ENCODE measurements at places on chromosomes 7 and 10. TPM values are rescaled to one million over a fixed set of nuclear protein-coding genes. Genes with fewer than 3 reads are reported as not detected.

ARHGEF5 gene
- total RNA-seq, result 1.4 TPM

GIGYF1 gene
- 15.4 TPM for total RNA-seq

PLPP4 gene
- total RNA-seq, result 20.4 TPM

DNA sequence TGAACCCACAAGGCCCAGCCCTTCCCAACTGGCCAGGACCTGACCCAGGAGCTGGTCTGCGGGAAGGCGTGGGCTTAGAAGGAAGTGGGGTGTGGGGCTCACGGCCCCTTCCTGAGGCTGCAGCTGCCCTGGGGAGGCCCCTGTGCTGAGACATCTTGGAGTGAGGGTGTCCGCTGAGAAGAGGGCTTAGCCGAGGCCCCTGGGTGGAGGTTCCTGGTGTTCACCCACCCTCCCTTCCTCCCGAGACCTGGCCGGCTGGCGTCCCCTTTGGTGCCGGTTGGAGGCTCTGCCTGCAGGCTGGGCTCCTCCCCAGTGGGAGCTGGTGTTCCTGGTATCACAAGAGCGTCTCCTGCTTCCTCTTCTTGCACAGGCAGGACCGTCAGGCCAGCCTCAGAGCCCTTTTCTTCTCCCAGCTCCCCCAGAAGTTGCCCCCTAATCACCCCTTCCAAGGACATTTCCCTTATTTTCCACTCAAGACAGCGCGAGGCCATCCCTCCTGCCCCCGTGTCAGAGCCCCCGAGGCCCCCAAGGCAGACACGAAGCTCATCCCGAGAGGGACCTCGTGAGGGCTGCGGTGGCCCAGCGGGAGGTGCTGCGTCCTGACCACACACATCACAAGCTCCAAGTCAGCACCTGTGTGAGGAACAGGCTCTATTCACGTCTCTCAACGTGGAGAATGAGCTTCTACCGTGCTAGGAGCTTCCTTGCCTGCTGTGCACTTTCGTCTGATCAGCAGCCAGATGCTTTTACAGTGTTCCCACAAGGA is 25.1 kb upstream of the FAM20C start:
- no peak for DNase-seq

DNA sequence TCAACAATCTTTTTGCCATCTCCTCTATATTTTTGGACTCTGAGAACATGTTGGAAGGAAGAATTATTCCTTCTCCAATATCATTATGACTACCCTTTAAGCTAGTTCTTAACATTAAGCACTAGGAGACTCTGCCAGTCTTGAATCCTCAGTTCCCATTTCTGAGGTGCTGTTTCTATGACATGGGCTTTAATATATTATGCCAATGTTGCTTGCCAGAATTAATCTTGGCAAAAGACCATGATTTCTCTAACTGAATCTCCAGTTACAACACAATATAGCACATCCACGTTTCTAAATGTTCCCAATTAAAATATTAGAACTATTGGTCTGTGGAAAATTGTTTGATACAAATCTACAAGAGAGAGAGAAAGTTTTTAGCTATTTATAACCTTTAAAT is 250.0 kb downstream of the HGF start:
- DNase-seq, result no peak

DNA sequence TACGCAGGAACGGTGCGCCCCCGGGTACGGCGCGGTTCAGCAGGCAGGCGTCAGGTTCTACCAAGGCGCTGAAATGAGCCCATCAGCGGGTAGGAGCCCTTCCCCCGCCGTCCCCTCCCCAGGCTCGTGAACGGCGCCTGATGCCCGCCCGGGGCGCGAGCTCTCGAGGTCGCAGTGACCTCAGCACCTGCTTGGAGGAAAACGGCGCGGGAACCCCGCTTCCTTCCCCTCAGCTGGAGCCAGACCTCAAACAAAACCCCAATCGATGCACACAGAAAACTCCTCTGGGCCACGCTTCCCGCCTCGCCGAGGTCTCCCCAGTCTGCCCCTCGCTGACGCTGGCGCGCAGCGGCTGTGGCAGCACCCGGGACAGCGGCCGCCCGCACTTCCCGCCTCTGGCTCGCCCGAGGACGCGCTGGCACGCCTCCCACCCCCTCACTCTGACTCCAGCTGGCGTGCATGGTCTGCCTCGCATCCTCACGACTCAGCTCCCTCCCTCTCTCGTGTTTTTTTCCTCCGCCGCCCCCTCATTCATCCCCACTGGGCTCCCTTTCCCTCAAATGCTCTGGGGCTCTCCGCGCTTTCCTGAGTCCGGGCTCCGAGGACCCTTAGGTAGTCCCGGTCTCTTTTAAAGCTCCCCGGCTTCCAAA is 514 bp upstream of the GAD2 start:
- DNase-seq, result no peak
